GM12891 (cell line): ENCODE measurements at places on chromosomes 12 and 14.

- no peak for DNase-seq
Observed at GRCh38 chr12:101001669-101002068, 207.1 kb downstream of the ANO4 start.

GRCh38 chr12:13680916-13681315 lies 300.5 kb downstream of the GRIN2B start:
- no peak for DNase-seq

- DNase-seq = no peak
Observed at GRCh38 chr14:20489093-20489994, 16.0 kb upstream of the RNASE10 start.

DNA sequence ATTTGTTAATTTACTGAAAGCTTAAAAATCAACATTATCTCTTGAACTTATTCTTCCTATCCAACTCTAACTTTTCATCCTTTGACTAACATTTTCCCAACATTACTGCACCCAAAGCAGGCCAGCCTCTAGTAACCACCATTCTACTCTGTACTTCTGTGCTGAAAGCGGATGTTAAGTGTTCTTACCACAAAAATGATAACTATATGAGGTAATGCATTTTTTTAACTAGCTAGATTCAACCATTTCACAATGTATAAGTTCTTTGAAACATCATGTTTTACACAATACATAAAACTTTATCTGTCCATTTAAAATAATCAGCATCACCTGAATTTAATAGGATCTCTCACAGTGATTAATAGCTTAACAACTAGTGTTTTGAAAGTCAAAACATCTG lies 468.5 kb upstream of the MGAT4C start:
- no peak for DNase-seq

DNA sequence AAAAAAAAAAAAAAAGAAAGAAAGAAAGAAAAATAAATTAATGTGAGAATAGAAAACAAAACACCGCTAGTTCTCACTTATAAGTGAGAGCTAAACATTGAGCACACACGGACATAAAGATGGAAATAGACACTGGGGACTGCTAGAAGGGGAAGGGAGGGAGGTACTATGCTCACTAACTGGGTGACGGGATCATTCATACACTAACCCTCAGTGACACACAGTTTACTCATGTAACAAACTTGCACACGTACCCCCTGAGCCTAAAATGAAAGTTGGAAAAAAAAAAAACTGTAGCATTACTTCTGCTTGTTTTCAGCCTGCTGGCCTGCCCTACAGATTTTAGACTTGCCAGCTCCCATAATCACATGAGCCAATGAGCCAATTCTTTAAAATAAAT lies 10.5 kb upstream of the PRMT5 start:
- DNase-seq = no peak

DNA sequence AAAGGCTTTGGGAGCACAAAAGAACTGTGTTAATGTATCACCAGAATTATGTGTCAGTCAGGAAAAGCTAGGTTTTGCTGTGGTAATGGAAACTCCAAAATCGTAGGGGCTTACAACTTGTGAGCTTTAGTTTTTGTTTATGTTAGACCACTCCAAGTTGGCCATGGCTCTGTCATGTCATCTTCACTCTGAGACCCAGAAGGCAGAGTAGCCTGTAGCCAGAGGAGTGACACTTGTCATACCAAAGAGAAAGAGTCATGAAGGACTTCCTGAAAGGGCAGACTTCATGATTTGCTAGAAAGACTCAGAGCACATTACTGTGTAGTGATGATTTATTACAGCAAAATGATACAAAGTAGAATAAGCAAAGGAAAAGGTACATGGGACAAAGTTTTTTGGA lies 133.6 kb upstream of the SSTR1 start:
- no peak for DNase-seq

GRCh38 chr12:120196363-120196762 lies 1.8 kb upstream of the GCN1 start:
- no peak for DNase-seq

DNA sequence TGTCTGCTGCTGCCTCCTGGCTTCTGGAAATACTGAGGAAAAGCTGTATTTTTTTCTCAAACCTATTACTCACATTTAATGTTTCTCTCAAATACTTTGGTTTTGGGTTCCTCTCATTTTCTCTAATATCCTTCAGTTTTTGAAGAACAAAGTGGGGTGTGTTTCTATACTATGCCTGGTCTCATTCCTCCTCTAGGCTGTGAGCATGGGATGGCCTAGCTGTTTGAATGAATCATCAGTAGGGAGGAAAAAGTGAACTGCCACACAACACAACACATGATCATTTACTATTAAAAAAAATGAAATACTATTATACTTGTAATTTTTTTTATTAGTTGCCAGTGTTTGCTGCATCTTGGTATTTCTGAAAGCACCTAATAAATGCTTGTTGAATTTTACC lies 11.3 kb upstream of the SMCO3 start:
- DNase-seq = no peak

DNA sequence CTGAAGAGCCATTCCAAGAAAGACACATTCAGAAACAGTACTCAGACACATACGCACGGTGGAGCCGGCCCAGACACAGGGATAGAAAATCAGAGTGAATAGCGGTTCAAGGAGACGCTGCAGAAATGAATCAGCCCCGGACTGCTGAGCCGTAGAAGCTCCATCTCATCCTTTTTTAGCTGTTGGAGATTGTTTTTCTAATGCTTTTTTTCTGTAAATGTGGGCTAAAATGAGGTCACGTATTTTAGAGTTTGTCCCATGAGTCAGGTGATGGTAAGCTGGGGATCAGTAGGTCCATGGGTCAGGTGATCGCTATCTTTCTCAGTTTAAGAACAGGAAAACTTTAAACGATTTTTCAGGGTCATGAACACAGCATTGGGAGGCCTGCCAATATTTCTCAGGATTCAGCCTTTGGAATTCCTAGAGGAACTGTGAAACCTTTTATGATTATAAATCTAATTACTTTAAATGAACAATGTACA lies 202.4 kb downstream of the ITPR2 start:
- DNase-seq = no peak

GRCh38 chr14:101226603-101227425 lies 323.3 kb upstream of the RTL1 start:
- no peak for DNase-seq

DNA sequence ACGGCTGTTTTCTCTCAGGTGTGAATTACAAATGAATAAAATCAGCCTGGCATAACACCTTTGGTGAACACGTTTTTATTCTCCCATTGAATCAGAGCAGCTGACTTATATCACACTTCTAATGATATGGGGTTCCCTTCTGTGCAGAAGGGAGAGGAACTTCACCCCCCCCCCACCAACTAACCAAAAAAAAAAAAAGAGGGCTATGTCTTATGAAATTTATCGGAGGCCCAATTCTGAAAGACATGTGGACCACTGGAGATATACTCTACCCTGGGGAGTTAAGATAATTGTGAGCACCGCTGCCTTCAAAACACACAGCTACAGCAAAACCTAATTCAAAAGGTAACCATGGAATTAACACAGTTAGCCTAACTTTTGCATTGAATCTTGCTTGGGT lies 4.6 kb downstream of the BCL11B start:
- no peak for DNase-seq

DNA sequence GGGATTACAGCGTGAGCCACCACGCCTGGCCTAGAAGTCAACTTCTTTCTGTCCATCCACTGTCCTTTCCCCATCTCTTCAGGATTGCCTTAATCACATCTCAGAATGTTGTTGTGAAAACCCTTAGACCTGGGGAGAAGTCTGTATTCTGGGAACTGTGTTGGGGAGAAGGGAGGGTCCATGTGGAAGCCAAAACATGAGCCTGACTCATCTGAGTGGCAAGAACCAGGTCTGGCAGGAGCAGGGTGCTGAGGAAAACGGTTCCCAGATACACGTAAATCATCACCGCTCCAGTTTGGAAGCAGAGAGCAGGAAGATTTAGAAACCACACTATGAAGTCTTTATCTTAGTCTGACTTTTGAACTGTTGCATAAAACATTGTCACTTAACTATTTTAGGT lies 245.6 kb upstream of the RGS6 start:
- DNase-seq = no peak

DNA sequence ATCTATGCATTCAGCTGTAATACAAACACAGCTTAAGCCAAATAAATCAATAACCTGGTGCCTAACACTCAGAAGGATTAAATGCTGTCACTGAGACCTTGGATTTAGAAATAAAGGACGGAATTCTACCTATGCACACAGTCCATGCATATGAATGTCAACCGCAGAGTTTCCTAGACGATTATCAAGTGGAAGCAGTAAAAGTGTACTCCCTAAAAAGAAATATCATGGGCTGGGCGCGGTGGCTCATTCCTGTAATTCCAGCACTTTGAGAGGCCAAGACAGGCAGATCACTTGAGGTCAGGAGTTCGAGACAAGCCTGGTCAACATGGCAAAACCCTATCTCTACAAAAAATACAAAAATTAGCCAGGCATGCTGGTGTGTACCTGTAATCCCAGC lies 188.2 kb upstream of the DYRK2 start:
- DNase-seq = no peak

- no peak for DNase-seq
Observed at GRCh38 chr14:98957211-98958047, 314.6 kb downstream of the BCL11B start.

GRCh38 chr14:104462651-104463630 lies 116.6 kb upstream of the C14orf180 start:
- no peak for DNase-seq

DNA sequence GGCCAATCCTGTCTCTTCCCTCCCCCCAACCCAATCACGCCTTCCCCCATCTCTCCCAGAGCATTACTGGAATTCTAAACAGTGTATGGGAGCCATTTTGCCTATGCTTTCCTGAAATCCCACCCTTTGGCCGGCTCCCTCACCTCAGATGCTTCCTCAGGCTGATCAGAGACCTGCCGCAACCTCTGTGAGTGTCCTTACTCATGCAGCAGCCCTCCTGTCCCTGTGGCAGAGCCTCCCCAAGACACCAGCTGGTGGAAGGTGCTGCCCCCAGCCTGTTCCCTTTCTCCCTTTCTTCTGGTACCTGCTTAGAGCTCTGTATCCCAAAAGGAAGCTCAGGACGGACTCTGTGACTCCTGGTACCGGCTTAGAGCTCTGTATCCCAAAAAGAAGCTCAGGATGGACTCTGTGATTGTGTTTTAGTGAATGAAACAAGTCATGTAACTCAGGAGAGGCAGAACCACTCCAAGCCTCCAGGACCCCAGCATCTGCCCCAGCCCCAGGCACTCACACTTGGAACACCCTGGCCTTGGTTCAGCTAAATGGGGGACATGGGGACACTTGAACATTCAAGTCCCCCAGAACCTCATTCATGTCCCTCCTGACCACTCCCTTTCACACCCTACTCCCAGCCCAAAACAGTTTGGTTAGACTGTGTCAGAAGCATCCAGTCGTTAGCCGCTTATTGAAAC lies 29.3 kb upstream of the RIN3 start:
- no peak for DNase-seq

DNA sequence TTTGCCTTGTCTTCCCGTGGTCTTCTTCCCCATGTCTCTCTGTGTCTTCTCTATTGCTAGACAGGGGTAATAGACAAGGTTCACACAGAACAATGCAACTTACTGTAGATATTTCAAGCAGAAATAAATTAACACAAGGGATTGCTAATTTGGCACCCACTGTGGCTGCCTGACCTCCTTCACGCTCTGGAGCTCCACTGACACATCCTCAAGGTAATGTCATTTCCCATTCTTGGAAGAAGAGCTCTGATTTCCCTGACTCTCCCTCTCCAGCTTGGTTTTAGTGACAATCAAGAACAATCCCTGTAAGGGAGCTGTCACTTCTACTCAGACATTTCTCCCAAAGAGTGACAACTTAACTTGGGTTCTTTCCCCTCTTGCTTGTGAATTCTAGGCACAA lies 105.4 kb upstream of the NAP1L1 start:
- DNase-seq = no peak
